ENCODE measurements at places on chromosomes 3 and 15.

- DNase-seq, result no peak
These were observed 94.0 kb downstream of the CYP19A1 start for GRCh38 chr15:51244423-51244869.

DNA sequence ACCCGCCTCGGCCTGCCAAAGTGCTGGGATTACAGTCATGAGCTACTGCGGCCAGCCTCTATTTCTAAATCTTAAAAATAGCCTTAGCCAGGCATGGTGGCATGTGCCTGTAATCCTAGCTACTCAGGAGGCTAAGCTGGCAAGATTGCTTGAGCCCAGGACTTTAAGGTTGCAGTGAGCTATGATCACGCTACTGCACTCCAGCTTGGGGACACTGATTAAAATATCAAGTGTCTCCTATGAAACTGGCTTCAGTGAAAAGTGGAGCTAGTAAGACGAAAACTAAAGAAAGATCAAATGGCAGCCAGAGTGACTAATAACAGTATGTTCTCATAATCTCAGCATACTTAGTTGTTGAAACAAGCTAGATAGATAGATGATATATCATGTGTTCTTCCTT lies 112.5 kb downstream of the STT3B start:
- no peak for DNase-seq

- peak; percentile 69 for DNase-seq
These were observed at the start of gene PAK6 for GRCh38 chr15:40238532-40239403. Gene PAK6, plus strand, starts transcription at chr15:40239063. Its CDS starts 25,723 bp downstream, at chr15:40264786.

- DNase-seq, result peak; percentile 91
These were observed at the start of gene TRPM7 for GRCh38 chr15:50686469-50687301. Gene TRPM7, minus strand, starts transcription at chr15:50686797. Its CDS starts 264 bp downstream, at chr15:50686533.

- no peak for DNase-seq
These were observed 10.8 kb downstream of the LYSMD4 start for GRCh38 chr15:99722406-99722805.

DNA sequence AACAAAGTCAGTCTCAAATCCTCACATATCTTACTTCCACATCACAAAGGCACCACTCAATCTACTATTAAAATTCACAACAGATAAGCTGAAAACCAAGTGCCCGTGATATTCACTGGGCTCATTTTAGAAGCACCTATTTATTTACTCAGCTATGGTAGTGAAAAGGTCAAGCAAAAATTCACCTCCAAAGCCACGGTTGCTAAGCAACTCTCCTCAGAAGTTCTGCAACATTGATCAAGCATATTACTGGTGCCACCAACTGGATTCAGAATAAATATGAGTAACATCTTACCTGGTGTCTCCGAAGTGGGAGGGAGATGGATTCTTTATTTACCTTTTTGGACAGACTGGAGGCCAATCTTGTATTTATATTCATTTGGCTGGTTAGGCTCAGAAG lies 714.8 kb downstream of the FHIT start:
- no peak for DNase-seq

GRCh38 chr3:53150247-53151085 lies 10.5 kb upstream of the PRKCD start:
- no peak for DNase-seq

DNA sequence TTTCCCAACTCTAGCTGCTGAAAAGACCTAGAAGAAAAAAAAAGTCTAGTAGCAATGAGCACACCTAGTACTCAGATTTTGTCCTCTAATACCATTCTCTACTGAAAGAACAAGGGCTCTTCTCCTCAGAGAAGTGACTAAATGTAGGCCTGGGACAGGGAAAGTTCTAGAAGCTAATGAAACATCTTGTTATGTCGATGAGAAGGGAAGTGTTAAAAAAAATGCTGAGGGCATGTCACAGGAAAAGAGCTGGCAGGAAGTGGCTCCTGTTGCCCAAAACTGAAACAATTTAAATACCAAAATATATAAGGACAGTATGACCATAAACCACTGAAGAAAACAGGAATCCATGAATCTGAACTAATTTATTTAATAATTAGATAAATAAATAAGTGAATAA lies 581.4 kb upstream of the TBL1XR1 start:
- DNase-seq, result no peak

- no peak for DNase-seq
These were observed 6.1 kb upstream of the LDHAL6B start for GRCh38 chr15:59200560-59200959.

GRCh38 chr15:76501726-76502125 lies 165.2 kb downstream of the ISL2 start:
- no peak for DNase-seq

DNA sequence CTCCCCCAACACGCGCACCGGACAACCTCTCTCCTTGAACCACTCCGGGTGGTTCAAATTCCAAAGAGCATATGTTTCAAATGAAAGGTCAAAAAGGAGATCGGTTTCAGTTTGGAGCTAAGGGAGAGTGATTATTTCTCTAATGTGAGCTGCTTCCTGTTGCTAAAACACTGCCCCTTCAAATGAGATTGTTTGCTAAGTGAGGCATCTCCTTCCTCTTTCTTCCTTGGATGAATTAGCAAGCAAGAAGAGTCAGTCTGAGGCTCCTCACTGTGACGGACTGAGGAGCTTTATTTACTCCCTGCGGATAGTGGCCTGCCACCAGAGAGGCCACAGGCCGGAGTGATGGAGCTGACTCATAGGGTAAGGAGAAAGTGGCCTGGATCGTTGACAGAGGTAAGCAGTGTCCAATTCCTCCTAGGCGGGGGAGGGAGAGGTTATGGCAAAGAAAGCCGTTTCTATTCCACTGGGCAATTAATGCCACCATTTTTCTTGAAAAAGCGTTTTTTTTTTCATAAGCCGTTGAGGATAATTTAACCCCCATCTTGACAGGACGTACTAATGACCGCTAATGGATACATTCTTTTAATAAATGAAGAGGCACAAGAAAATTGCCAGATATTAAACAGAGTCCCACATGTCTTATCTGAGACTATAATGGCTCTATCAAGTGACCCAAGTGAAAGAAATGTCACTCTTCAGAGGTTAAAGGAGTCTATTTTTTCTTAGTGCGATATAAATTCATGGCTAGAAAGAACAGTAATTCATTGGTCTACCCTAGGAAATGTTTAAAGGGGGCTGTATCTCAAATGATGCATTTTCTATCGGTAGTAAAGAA lies 167.0 kb upstream of the ANKRD28 start:
- no peak for DNase-seq

DNA sequence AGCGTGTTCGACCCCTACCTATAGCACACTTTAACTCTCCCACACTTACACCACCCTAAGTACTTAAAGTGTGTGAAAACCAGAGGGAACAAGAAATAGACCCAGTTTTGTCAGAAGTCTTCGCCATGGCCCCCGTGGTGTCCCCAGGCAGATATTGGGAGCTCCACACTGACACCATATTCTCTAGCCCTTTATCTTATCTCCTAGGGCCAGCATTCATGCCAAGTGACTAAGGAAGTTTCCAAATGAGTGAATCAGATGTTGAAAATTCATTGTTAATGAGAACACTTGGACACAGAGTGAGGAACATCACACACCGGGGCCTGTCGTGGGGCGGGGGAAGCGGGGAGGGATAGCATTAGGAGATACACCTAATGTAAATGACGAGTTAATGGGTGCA lies 31.8 kb downstream of the P3H2 start:
- no peak for DNase-seq

GRCh38 chr3:54780336-54780735 lies 147.5 kb downstream of the LRTM1 start:
- no peak for DNase-seq

GRCh38 chr3:127077505-127078064 lies 94.7 kb downstream of the PLXNA1 start:
- DNase-seq, result no peak

GRCh38 chr3:179318876-179319275 lies 4.0 kb upstream of the ZNF639 start:
- no peak for DNase-seq

- no peak for DNase-seq
These were observed 30.4 kb downstream of the FSIP1 start for GRCh38 chr15:39752246-39752645.

GRCh38 chr3:77931255-77932009 lies 891.5 kb downstream of the ROBO2 start:
- DNase-seq, result no peak

- DNase-seq, result no peak
These were observed 18.7 kb downstream of the PXYLP1 start for GRCh38 chr3:141250342-141250741.

DNA sequence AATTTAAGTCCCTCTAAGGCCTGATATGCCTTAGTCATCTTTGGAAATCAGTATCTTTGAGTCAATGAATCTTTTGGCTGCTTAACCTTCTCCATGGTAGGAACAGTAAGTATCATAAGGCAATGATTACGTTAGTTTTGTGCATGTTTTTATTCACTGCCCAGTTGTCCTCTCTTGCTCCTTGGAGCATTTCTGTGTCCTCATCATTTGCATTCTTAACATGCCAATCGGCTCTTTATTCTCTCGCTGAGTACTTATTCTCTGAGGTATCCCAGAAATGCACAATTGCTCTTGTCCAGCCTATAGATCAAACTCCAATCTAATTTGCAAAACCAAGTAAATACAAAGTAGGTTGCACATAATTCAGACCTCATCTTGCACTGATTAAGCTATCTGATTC lies 405.0 kb upstream of the IL12A start:
- no peak for DNase-seq

- DNase-seq, result no peak
These were observed 60.6 kb downstream of the TCF12 start for GRCh38 chr15:56978898-56979662.

DNA sequence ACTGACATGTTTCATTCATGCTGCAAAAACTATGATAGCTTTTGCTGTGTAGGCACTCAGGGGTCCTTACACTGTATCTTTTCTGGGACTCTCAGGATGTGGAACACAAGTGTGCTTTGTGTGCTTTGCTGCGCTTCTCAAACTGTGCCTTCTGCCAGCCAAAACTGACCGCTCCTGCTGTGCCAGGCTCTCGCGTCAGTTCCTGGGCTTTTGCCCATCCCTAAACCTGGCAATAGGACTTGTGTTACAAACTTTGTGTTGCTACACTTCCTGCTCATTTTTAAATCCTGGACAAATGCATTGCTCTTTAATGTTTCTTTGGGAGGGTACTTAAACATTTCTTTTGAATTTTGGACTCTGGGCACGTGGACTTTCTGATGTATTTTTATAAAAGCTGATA lies 60.3 kb downstream of the DIPK2A start:
- no peak for DNase-seq

- DNase-seq, result no peak
These were observed 237.6 kb upstream of the MME start for GRCh38 chr3:154842536-154842935.

GRCh38 chr3:172040078-172040980 lies 951 bp downstream of the FNDC3B start:
- peak; percentile 49 for DNase-seq

DNA sequence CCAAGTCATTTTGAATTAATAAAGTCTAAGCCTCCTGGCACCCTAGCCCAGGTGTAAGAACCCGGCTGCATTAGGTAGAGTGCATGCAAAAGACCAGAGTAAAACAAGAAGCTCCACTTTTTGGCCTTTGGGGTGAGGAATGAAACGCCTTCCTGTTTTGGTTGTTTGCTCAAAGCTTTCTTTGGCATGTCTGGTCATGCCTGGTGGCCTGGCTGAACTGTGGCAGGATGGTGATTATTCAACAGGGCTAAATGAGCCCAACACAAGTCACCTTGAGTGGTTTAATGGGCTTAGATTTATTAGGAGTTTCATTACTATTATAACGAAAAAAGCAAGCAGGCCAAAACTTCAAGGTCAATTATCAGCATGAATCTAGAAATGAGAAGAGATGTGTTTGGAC lies 40.9 kb upstream of the LDHAL6B start:
- no peak for DNase-seq

DNA sequence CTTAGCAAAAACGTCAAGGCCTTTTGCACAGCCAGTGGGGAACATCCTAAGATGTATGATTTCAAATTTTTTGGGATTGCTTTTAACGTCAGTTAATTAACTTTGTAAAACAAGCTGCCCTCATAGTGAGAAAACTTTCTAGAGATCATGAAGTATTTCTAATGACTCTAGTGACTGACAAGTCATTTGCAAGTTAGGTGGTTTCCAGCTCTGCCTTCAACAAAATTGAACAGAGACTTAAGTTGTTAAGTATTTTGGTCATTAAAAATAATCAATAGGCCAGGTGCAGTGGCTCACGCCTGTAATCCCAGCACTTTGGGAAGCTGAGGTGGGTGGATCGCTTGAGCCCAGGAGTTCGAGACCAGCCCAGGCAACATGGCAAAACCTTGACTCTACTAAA lies 71.2 kb downstream of the CHDH start:
- DNase-seq, result no peak

DNA sequence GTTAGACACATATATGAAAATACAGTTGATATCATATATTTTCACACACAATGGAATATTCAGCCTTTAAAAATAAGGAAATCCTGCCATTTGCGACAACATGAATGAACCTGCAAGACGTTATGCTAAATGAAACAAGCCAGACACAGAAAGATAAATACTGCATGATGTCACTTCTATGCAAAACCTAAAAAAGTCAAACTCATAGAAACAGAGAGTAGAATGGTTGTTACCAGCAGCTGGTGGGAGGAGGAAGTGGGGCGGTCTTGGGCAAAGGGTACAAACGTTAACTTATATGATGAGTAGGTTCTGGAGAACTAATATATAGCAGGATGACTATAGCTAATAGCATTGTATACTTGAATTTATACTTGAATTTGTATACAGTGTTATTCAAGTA lies 213.2 kb upstream of the NR2F2 start:
- DNase-seq, result no peak

GRCh38 chr3:183991403-183991802 lies 26.3 kb downstream of the ABCC5 start:
- no peak for DNase-seq

- DNase-seq, result no peak
These were observed 203.9 kb downstream of the TLE3 start for GRCh38 chr15:69893863-69894262.

DNA sequence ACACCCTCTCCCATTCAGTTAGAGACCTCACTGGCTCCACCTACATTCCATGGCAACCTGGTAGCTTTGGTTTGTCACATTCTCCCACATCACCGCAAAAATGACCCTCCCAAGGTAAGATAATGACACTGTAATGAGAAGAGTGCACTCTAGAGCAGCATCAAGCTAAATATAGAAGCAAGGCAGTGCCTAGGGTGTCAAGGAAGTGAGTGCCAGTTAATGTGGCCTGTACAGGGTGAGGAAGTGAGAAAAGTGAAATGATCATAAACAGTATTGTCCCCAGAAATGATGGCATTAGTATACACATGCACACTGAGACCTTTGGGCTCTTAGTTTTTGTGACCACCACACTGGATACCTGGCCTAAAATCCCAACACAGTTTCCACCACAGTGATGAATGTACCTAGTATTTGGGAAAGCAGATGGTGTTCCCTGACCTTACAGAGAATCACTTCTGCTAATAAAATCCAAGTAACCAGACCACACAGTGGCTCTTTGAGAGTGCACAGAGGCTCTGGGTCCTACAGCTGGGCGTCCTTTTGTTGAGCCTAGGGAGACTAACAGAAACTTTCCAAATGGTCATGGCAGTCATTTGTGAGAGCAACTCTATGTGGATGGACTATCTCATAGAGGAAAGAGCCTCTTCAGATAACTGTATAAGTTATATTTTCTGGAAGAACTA lies 106.6 kb downstream of the ARPP21 start:
- no peak for DNase-seq

Data from activated T-cell treated with anti-CD3 and anti-CD28 coated beads, Interleukin-2, amount 50 U/mL, for 48 hours (primary cell).